ENCODE measurements at places on chromosomes 7 and 10. TPM values are rescaled to one million over a fixed set of nuclear protein-coding genes. Genes with fewer than 3 reads are reported as not detected.

DNA sequence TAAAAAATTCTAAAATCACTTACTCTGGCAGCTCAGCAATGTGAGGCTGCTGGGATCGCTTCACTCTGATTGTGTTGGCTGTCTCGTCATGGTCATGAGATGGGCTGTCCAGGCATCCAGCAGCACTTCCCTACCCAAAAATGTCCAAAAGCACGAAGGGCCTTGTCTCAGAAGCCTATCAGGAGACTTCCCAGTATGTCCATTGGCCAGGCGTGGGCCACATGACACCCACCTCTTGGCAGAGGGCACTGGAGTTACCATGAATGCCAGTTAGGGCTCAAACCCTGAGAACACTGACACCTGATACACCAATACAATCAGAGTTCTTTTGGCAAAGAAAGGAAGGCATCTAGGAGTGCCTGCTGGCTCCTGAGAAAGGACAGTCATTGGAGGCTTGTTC, 27.0 kb upstream of the GLI3 start:
- peaks cover under 1% of the 10 kb centered on the region for H3K4me1 ChIP-seq
- no peaks in the 10 kb centered on the region for H3K36me3 ChIP-seq
- H3K27ac ChIP-seq = no peak overlapping the region

PNLIP gene
- not detected for total RNA-seq

OPALIN gene
- total RNA-seq = not detected

ZCCHC24 gene
- 2.1 TPM for total RNA-seq

OPN1SW gene
- total RNA-seq = not detected

- H3K27ac ChIP-seq = no peak overlapping the region
- DNase-seq = no peak
- no peaks in the 10 kb centered on the region for H3K36me3 ChIP-seq
- no peak overlapping the region for H3K4me3 ChIP-seq
- no peaks in the 10 kb centered on the region for H3K4me1 ChIP-seq
These were observed 335.4 kb upstream of the MTPN start for GRCh38 chr7:136312592-136312991.
